ENCODE measurements at places on chromosomes 12 and 14.

- no peak for DNase-seq
Measured at GRCh38 chr14:89540009-89540829, 123.2 kb upstream of the FOXN3 start.

DNA sequence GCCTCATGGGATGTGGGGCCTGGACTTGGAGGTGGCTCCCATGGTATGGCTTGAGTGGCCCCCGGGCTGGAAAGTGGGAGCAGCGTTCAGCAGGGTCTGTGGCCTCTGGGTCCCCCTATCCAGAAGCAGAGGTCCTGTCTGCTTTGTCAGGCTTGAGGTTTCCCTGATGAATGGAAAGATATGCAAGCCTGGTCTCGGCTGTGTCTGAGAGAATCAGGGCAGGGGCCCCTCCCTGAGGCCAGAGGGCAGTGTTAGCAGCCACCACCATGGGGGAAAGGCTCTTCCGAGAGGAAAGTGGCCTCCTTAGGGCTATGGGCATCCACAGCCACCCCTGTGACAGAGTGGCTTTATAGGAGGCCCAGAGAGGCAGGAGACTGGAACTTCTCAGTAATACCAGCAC lies 128.2 kb downstream of the VRK1 start:
- no peak for DNase-seq

DNA sequence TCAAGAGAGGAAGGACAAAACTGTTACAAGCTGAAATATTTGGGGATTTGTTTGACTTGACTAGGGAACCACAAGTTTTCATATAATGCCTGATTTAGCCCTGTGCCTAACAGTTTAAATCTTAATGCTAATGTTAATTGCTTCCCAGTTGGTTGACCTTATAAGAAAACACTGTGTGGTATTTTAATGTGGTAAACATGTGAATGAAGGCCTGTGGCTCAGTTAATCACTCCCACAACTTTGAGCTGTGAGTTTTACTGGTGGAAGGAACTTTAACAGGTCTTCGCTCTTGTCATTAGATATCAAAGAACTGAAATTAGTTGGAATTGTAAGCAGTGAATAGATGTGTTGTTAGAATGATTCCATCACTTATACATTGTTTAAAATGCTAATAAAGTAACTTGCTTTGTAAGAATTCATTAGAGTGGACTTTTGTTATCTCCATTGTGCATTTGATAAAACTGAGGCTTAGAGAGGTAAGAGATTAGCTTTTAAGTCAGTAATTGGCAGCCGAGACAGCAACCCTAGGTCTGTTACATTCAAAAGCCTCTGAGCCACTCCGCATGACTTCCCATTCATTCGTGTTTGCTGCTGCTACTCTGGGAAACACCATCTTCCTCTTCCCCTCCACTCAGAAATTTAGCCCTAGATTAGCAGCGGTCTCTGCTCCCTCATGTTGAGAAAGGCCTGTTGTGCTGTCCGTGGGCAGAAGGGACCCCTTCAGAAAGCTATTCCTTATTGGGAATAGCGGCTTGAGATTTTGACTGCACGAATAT lies 1.0 kb upstream of the TBK1 start:
- no peak for DNase-seq

DNA sequence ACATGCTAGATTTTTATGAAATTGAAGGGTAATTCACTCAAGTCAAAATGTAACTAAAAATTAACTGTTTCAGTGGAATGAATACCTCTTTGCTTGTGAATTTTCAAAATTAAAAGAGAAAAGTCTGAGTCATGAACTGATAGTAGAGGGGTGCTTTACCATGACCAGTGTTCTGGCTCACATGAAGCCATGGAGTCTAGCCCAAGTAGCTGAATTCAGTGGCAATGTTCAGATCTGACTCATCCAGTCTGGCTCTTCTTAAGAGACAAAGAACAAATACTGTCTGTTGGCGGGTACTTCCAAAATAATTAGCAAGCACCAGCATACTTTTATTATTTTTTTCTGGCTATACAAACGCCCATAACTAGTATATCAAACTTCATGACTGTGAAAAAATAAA lies 366.3 kb upstream of the GARIN6 start:
- no peak for DNase-seq

GRCh38 chr12:64323476-64324225 lies 66.9 kb downstream of the C12orf56 start:
- no peak for DNase-seq

GRCh38 chr14:74855945-74856344 lies 20.0 kb downstream of the PROX2 start:
- DNase-seq = no peak

All from forelimb muscle (tissue), 1 donor.